Aorta (tissue), 5 donors: ENCODE measurements at places on chromosomes 12 and 14. TPM values are rescaled to one million over a fixed set of nuclear protein-coding genes. Genes with fewer than 3 reads are reported as not detected.

DPPA3 gene
- not detected for polyA plus RNA-seq

IRAK3 gene
- 5.0 TPM for polyA plus RNA-seq

TMPRSS12 gene
- polyA plus RNA-seq, result not detected

ZC2HC1C gene
- 3.1 TPM for polyA plus RNA-seq

OASL gene
- polyA plus RNA-seq, result 3.1 TPM

INSM2 gene
- not detected for polyA plus RNA-seq

CRIP1 gene
- polyA plus RNA-seq, result 1,123 TPM

GRCh38 chr12:109443794-109444193 lies 33.3 kb downstream of the KCTD10 start:
- DNase-seq, result no peak

- DNase-seq, result no peak
Observed at GRCh38 chr12:53985994-53986685, 1.2 kb downstream of the HOXC10 start.

DNA sequence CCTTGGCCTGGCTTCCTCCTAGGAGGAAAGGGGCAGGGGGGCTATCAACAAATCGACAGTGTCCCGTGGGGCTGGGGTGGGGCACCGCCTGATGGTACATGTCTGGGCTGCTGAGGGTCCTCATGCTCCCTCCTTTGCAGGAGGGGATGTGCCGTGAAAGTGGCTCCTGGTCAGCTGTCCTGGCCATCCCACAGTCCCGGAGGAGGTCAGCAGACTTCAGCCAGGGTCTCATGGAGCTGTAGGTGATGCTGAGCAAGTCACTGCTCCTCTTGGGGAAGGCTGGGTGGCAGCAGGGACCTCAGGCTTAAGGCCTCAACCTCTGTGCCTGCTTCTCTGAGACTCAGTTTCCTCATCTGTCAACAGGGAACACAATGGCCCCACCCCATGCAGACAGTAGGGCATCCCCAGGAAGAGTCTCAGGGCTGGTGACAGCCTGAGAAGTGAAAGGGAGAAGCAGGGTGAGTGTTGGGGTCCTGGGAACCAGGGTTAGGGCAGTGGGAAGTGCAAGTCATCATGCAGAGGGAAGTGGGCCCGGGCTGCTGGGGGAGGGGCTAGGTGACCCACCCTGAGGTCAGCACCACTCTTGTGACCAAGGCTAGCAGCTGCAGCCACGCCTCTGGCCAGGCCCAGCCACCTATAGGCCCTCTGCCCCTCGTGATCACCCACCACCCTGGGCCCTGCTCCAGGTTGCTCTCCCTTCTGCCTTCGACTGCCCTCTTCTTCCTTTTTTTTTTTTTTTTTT lies 4.4 kb upstream of the TNFAIP2 start:
- DNase-seq, result no peak

DNA sequence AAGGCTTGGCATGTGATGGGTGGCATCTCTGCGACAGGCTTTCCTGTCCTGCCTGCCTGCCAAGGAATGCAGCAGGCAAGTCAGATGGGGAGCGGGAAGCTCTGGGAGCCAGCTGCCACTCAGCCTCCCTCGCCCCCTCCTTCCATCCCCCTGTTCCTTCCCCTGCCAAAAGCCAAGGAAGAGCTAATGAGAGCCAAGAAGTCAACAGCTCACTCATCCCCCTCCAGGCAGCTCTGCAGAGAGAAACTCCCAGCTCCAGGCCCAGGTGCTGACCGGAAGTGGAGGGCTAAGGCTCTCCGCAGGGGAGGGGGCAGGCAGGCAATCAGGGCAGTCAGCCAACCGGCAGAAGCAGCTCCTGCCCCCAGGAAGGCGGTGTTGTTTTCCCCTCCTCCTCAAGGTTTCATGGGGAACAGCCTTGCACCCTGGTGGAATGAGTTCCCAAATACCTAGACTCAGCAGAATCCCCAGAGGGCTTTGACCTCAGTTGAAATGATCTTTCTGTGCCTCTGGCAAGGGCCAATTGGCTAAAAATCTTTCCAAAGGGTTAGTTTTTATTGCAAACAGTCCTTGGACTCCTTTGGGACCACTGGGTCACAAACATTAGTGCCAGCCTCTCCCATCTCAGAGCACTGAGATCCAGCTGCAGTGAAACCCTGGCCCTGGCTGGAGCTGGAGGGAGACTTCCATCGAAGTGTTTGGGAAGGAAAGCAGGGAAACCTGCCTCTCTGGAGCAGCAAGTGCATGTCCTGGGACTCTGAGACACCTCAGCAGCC lies 349.1 kb downstream of the DPF3 start:
- no peak for DNase-seq

- no peak for DNase-seq
Observed at GRCh38 chr12:106915635-106916026, 40.1 kb upstream of the TMEM263 start.

GRCh38 chr14:91371011-91371989 lies 46.3 kb downstream of the CCDC88C start:
- no peak for DNase-seq

DNA sequence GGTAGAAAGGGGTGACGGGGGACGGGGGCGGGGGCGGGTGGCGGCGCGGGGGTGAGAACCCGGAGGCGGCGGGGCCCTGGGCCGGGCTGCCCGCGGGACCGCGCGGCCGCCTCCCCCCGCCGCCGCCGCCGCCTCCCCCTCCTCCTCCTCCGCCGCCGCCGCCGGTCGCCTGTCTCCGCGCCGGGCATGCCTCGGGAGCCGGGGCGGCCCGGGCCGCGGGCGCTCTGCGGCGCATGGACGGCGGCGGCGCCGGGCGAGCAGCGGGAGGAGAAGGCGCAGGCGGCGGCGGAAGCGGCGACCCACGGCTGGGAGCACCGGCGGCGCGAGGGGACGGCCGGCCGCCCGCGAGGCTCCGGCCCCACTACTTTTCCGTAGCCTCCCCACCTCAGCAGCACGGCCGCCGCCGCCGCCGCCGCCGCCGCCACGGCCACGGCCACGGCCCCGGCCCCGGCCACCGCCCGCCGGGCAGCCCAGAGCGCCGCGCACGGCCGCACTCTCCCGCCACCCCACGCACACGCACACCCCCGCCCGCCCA lies at the start of gene NPAS3:
TSS of gene NPAS3 (plus strand) at position 161 of the 535 bp plus-strand sequence.
- peak; percentile 75 for DNase-seq

DNA sequence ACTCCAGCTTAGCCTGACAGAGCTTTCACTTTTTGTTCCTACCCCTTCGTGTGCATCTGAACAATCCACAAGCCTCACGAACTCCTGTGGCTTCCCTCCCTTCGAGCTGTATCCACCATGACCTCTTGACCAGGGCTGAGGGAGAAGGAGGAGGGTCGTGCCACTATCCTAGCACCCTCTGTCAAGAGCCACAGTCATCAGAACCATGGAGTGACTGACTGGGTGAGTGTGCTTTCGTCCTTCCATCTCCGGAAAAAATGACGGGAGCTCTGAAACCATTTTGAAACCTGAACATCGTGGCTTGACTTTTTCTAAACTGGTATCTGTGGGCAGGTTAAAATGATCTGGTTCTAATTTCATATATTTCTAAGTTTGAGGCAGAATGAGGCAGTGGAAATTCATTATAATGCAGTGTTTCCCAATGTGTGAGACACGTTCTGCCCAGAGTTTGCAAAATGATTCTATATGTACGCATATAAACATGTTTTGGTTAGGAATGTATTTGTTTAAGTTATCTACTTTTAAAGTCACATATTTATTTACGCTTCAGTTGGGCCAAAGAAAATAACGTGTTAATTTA lies 27.0 kb downstream of the IL26 start:
- DNase-seq, result no peak

DNA sequence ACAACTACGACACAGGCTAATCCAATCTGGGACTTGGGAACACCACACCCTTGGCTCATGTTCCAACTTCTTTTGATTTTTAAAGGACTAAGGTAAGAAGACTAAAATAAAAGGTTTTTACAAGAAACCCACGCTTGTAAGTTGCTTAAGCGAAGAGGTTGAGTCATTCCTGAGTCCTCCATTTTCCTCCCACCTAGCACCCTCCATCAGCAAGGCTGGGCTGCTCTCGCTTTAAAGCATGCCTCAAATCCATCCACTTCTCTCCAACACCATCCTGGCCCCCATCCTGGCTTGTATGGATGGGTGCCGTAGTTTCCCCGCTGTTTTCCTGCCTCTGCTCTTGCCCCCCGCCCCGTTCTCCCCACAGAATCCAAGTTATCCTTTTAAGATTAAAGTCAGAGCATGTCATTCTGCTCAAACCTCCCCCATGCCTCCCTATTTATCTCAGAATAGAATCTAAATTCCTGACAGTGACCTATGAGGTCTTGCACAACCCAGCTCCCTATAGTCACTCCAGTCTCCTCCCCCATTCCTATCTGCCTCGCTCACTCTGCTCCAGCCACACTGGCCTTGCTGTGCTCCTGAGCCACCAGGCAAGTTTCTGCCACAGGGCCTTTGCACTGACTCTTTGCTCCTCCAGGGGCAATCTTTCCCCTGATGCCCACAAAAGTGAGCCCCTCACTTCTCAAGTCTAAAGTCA lies 34.5 kb downstream of the SCARB1 start:
- DNase-seq, result no peak

DNA sequence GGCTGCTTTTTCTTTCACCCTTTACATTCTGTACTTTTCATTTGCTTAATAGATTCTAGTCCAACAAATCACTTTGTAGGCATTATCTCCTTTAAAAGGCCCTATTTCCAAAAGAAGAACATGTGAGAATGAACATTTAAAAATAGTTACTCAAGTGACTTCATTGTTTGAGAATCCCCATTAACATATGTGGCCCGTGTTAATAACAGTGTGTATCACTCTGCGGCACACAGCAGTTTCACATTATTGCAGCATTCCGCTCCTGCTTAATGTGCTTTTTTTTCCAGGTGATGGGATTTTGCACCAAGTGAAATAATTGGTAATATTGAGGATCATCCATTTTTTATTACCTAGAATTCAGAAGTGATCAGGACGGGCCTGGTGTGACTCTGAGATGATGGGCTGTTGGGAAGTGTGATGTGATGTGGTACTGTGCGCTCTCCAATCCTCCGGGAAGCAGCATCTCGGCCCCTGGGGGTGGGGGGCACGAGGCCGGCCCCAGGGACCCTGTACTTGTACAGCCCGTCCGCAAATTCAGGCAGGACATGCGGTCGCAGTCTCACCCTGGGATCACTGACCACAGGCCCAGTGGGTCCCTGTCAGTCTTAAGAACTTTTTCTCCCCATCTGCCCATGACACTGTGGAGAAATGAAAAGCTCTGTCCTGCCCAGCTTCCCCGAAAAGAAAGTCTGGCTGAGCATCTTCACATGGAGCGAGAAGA lies 32.9 kb downstream of the SLC15A4 start:
- DNase-seq, result no peak

GRCh38 chr12:3034067-3034750 lies 43.0 kb upstream of the TSPAN9 start:
- DNase-seq, result peak; percentile 59

- no peak for DNase-seq
Observed at GRCh38 chr12:8037947-8038346, 5.4 kb downstream of the FOXJ2 start.

- no peak for DNase-seq
Observed at GRCh38 chr12:92075425-92075914, 70.2 kb downstream of the BTG1 start.

GRCh38 chr12:3614806-3615466 lies 123.9 kb downstream of the PRMT8 start:
- no peak for DNase-seq

DNA sequence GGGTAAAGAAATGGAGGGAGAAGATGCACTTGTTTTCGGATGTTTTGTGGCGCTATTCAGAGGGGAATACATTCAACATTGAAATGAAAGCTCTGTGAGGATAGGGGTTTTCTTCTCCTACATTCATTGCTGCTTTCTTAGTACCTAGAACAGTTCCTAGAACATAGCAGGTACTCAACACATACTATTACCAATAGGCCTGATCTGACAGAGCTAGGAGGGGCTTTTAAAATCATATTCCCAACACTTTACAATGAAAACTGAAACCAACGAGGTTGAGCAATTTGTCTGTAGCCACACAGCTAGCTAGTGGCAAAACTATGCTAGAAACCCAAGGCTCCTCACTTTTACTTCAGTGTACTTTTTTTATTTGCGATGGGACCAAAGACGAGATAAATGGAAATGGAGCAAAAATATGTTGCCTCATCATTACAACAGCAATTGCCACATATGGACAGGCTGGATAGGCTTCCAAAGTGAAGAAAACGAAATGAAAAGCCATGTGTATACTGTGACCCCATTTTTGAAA lies 23.1 kb upstream of the IL22 start:
- DNase-seq, result no peak
